Vagina (tissue), 2 donors: ENCODE measurements at places on chromosomes 7 and 10. TPM values are rescaled to one million over a fixed set of nuclear protein-coding genes. Genes with fewer than 3 reads are reported as not detected.

SLC13A1 gene
- not detected for total RNA-seq

GPC2 gene
- 7.4 TPM for total RNA-seq

VGF gene
- total RNA-seq = 1.2 TPM

LOXL4 gene
- 5.2 TPM for total RNA-seq

C10orf95 gene
- not detected for total RNA-seq

TDRD1 gene
- total RNA-seq = not detected

SKIDA1 gene
- total RNA-seq = 2.7 TPM

CDC14C gene
- not detected for total RNA-seq

STK31 gene
- 2.2 TPM for total RNA-seq

SYT15B gene
- 17.9 TPM for total RNA-seq

OR6V1 gene
- not detected for total RNA-seq

RSBN1L gene
- total RNA-seq = 11.3 TPM

ZNF679 gene
- not detected for total RNA-seq

ZNF273 gene
- total RNA-seq = 47.4 TPM

TLX1 gene
- not detected for total RNA-seq

TMEM229A gene
- total RNA-seq = not detected

WAC gene
- 112 TPM for total RNA-seq

TLL2 gene
- 0.25 TPM for total RNA-seq

SP4 gene
- total RNA-seq = 8.6 TPM

C10orf62 gene
- not detected for total RNA-seq

ZNF398 gene
- total RNA-seq = 21.4 TPM

HTR7 gene
- total RNA-seq = 0.74 TPM

FGFBP3 gene
- total RNA-seq = 0.74 TPM

ELFN1 gene
- 2.2 TPM for total RNA-seq

ADRA2A gene
- total RNA-seq = 14.2 TPM

OR9A4 gene
- not detected for total RNA-seq

HPSE2 gene
- 10.6 TPM for total RNA-seq

MIOS gene
- total RNA-seq = 50.1 TPM

GPR85 gene
- not detected for total RNA-seq

METTL27 gene
- not detected for total RNA-seq

TACC2 gene
- 76.4 TPM for total RNA-seq

AEBP1 gene
- total RNA-seq = 321 TPM

DPYSL4 gene
- total RNA-seq = 0.49 TPM
